Stimulated activated CD8-positive, alpha-beta memory T cell treated with anti-CD3 and anti-CD28 coated beads, Interleukin-7, amount 100 ng/mL, for 1 hour (primary cell): ENCODE measurements at places on chromosomes 11 and 22.

DNA sequence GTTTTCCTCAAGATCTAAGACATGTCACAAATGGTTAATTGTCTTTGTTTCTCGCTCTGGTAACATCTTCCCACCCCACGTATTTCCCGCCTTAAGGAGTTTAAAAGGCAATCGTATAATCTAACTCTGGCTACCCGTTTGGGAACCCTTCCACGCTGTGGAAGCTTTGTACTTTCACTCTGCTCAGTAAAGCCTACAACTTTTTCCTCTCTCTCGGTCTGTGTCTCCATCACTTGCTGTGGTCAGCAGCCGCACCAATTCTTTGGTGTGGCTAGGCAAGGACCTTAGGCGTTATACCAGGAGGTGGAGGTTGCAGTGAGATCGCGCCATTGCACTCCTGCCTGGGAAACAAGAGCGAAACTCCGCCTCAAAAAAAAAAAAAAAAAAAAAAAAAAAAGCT, 1430.1 kb downstream of the LRRC4C start:
- DNase-seq = no peak

GRCh38 chr11:123547180-123547579, 107.2 kb downstream of the SCN3B start:
- DNase-seq = no peak

DNA sequence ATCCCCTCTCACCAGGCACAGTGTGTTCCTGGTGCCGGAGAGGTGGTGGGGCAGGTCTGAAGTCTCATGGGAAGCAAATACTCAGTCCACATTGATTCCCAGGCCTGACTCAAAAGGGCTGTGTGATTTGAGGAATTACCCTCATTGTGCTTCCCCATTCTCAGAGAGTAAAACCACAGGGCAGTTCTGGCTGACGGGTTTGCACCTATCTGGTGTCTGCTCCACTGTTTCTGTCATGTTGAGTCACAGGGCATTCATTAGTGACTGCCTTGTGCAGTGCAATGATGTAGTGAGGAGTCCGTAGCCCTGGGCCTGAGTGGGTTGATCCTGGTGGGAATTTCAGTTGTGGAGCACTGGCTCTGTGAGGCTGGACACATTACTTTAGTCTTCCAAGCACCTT, 85.2 kb upstream of the ARHGAP20 start:
- no peak for DNase-seq

DNA sequence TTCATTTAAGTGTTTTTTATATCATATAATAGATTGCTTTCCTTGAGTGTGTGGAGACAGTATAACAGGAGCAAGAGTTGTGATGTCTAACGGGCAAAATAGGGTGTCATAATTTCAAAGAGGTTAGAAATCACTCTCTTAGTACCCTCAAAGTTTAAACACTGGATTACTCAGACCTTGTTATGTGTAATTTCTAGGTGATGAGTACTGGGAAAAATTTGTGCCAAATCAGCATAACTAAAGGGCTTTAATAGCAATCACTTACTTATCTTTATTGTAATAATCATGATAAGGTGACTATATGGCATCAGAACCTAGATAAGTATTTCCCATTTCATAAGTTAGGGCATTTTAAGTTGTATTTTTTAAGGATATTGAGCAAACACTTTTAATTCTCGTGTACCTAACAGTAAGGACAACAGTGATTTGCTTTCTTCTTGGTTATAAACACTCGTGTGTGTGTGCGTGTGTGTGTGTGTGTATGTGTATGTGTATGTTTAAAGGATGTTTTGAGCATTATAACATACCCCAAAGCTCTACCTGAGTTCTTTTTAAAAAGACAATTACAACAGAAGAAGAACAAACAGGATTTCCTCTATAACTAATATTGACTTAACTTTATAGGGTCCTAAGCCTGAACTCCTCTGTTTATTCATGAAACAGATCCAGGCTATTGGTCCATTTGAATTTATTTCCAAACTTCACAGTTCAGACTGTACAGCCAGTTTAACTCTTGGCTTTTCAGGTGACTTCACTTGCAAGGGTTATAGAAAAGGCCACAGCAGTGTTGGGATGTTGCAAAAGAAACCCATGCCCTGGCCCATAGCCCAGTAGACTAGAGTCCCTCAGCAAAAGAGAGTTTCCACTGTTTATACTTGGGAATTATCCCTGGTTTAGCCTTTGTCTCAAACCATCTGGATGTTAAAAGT, 23.7 kb upstream of the PDE3B start:
- no peak for DNase-seq

DNA sequence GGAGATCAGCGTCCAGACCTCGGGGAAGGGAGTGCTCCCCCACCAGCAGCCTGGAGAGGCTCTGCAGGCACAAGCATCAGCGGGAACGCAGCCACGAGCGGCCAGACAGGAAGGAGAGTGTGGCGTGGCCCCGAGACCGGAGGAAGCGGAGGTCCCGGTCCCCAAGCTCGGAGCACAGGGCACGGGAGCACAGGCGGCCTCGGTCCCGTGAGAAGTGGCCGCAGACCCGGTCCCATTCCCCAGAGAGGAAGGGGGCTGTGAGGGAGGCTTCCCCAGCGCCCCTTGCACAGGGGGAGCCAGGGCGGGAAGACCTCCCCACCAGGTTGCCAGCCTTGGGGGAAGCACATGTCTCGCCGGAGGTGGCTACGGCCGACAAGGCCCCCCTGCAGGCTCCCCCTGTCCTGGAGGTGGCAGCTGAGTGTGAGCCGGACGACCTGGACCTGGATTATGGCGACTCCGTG, 6.9 kb downstream of the IRF7 start:
- no peak for DNase-seq

DNA sequence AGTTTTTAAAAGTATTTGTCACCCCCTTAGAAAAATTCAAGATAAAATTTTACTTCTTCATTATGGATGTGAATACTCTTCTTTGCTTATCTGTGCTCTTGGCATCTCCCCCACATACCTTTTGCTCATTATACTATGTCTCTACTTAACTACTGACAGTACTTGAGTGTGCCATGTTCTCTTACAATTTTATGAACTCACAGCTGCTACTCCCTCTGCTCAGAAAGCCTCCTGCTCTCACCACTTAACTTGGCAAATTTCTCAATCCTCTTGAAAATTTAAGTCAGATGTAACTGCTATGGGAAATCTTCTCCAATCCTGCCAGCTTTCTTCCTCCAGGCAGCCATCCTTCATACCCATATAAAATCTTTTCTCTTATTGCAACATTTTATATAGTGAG, 163.4 kb downstream of the CNTN5 start:
- DNase-seq = no peak

- no peak for DNase-seq
These were observed 203.4 kb downstream of the KIF18A start for GRCh38 chr11:27904358-27905055.
